ENCODE measurements at places on chromosomes 7 and 10.

DNA sequence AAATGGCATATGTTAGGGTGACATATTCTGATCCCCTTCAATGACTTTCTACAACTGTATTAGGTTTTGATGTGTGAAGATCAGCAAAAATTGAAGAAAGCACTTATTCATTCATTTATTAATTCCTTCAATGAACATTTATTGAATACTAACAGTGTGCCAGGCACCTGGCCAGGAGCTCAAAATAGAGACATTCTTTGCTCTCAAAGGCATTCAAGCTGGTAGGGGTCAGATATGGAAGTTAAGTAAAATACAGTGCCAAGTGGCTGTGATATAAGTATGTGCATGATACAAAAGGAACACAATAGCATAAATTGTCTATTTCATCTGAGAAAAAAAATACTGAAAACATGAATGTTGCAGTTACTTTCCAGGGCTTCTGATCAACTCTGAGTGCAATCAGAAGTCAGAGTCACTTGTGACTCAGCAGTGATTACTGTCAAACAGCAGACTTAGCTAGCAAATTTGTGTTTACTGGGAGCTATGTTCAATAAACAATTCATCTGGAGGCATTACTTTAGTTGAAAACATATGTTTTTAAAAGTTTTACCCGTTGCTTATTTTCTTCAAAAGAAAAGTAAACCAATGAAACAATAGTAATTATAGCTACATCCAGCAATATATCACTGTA lies 60.4 kb upstream of the CACNB2 start:
- no peak for DNase-seq

DNA sequence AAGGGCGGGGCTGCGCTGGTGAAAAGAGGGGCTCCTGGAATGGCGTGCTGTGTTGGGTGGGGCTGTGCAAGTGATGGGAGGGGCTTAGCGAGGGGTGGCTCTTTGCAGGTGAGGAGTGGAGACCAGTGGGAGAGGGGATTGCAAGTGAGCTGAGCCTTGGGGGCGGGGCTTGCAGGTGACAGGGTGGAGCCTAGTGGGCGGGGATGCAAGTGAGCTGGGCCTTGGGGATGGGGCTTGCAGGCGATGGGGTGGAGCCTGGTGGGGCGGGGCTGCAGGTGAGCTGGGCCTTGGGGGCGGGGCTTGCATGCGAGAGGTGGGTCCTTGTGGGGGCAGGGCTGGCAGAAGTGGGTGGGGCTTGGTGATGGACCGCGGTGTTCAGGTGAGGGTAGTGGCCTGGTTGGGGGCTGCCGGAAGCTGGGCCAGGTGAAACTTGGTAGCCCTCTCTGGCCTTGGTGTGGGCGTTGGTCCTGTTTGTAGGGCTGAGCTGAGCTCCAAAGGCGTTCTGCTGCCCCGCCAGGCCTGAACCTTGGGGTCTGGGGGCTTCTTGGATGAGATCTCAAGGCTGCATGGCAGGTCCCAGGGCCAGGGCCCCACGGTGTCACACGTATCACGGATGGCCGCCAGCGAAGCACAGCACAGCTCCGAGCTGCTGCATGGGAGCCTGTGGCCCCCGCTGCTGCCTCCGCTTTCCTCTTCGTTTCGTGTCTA lies 743 bp upstream of the PITRM1 start:
- DNase-seq = no peak

- DNase-seq = no peak
Observed at GRCh38 chr7:83306502-83306901, 143.8 kb upstream of the PCLO start.

GRCh38 chr10:102334101-102334500 lies 61.4 kb upstream of the NFKB2 start:
- DNase-seq = no peak

GRCh38 chr7:46492466-46492865 lies 571.4 kb upstream of the IGFBP3 start:
- no peak for DNase-seq

GRCh38 chr7:31302356-31302755 lies 38.2 kb downstream of the NEUROD6 start:
- no peak for DNase-seq
